ENCODE measurements at places on chromosomes 12 and 14. TPM values are rescaled to one million over a fixed set of nuclear protein-coding genes. Genes with fewer than 3 reads are reported as not detected.

P2RX2 gene
- not detected for total RNA-seq

- DNase-seq, result no peak
- H3K27ac ChIP-seq, result no peak overlapping the region
- no peak overlapping the region for H3K4me3 ChIP-seq
- H3K27me3 ChIP-seq, result no peaks in the 10 kb centered on the region
- no peaks in the 10 kb centered on the region for H3K4me1 ChIP-seq
These were observed 178.9 kb upstream of the BCL2L14 start for GRCh38 chr12:11891754-11892386.

TCL1B gene
- total RNA-seq, result not detected

- H3K4me1 ChIP-seq, result peaks cover 7% of the 10 kb centered on the region
- peaks cover 6% of the 10 kb centered on the region for H3K36me3 ChIP-seq
- H3K27ac ChIP-seq, result no peak overlapping the region
These were observed 34.3 kb upstream of the TEX22 start for GRCh38 chr14:105363847-105364708.

PPM1H gene
- 4.3 TPM for total RNA-seq

DNA sequence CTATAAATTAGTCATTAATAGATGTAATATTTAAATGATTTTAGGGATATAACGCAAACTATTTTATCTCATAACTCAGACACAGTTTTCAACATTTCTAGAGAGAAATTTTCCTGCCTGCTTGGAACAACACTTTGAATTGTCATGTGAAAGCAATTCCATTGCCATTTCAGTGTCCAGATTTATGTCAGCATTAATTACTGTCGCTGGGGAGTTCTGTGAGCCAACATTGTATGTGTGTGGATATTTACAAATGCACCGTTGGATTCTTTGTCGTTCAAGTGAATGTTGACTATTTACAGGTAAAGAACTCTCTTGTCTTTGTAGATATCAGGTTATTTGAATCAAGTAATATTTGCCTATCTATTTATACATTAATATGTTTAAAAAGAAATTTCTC, 465.3 kb upstream of the RGS6 start:
- H3K4me1 ChIP-seq, result peaks cover 11% of the 10 kb centered on the region
- peaks cover 4% of the 10 kb centered on the region for H3K36me3 ChIP-seq
- no peak overlapping the region for H3K4me3 ChIP-seq
- no peak overlapping the region for H3K27ac ChIP-seq

NCOR2 gene
- total RNA-seq, result 99.1 TPM

DNA sequence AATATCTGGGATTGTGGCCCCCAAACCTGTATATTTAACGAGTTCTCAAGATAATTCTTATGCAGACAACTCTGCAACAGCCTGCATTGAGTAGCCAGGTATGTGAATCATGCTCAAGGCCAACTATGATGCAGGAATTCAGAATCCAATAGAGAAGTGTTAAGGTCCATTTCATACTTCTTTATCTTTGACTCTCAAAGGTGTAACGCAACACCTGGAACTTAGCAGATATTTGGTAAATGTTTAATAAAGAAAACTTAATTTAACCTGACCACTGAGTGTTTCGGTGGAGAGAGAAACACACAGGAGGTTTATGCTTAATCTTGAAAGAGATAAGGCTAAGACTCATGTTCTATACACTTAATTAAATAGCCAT, 156.5 kb upstream of the PLEKHG7 start:
- no peak for DNase-seq
- no peaks in the 10 kb centered on the region for H3K36me3 ChIP-seq
- no peak overlapping the region for H3K27ac ChIP-seq
- H3K27me3 ChIP-seq, result no peaks in the 10 kb centered on the region
- H3K4me3 ChIP-seq, result no peak overlapping the region
- peaks cover 14% of the 10 kb centered on the region for H3K4me1 ChIP-seq

GRCh38 chr12:127363392-127363791, 903.6 kb upstream of the TMEM132C start:
- no peak for DNase-seq
- no peaks in the 10 kb centered on the region for H3K4me1 ChIP-seq
- H3K27me3 ChIP-seq, result no peaks in the 10 kb centered on the region
- no peaks in the 10 kb centered on the region for H3K36me3 ChIP-seq

GRCh38 chr14:33504246-33505099, 446.4 kb downstream of the EGLN3 start:
- no peaks in the 10 kb centered on the region for H3K4me1 ChIP-seq
- no peaks in the 10 kb centered on the region for H3K36me3 ChIP-seq
- no peak overlapping the region for H3K27ac ChIP-seq

GRCh38 chr12:42507565-42507964, 82.0 kb downstream of the PRICKLE1 start:
- no peaks in the 10 kb centered on the region for H3K36me3 ChIP-seq
- no peak overlapping the region for H3K4me3 ChIP-seq
- H3K27ac ChIP-seq, result no peak overlapping the region
- no peak for DNase-seq
- no peaks in the 10 kb centered on the region for H3K4me1 ChIP-seq
- no peaks in the 10 kb centered on the region for H3K27me3 ChIP-seq

GRCh38 chr12:103336940-103337339, 158.8 kb downstream of the C12orf42 start:
- no peaks in the 10 kb centered on the region for H3K4me1 ChIP-seq
- no peak for DNase-seq
- no peaks in the 10 kb centered on the region for H3K27me3 ChIP-seq
- H3K27ac ChIP-seq, result no peak overlapping the region

DNA sequence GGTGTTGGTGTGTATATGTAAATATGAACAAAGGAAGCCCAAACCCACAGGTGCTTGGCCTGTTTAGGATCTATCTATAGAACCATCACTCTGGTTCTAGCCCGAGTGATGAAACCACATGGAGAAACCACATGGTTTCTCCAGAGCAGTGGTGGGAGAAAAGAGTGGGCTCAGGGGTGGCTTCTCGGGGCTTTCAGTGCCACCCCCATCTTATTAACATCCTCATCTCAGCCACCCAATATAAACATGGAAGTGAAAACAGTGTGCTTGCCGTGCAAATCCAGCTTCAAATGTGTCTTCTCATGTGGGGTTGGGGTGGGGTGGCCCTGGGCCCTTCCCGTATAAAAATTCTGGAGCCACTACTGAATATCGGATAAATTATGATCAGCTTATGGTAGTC, 109.0 kb downstream of the STAB2 start:
- H3K36me3 ChIP-seq, result no peaks in the 10 kb centered on the region
- no peak overlapping the region for H3K4me3 ChIP-seq
- H3K4me1 ChIP-seq, result peaks cover 3% of the 10 kb centered on the region
- no peak overlapping the region for H3K27ac ChIP-seq

DNA sequence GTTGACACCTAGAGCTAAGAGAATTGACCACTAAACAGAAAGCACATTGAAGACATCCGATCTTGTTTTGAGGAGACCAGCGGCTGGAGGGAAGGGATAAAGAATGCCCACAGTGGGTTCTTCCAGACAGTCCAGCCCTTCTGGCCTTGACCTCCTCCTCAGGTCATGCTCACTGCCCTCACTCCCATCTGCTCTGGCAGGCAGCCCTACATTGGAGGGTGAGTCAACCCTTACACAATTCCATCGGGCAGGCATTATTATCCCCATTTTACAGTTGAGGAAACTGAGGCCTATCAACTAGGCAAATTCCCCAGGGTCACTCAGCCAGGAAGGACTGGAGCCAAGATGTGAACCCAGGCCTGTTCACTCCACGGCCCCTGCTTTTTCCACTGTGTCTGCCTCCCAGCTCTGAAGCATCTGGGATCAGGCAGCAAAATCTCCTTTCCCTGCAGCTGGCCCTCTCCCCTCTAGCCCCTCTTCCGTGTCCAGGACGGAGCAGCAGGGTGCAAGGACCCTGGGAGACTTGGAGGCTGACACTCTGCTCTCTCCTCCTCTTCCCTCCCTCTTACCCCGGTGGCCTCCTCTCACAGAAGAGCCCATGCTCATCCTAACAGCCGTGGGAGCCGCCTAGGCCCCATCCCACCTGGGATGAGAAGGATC, 5.3 kb downstream of the SCNN1A start:
- H3K4me3 ChIP-seq, result no peak overlapping the region
- H3K4me1 ChIP-seq, result peaks cover 44% of the 10 kb centered on the region
- peak overlapping the region; percentile 78 for H3K27ac ChIP-seq
- DNase-seq, result no peak
- no peaks in the 10 kb centered on the region for H3K27me3 ChIP-seq
- no peaks in the 10 kb centered on the region for H3K36me3 ChIP-seq

Measured in sigmoid colon (tissue), 7 donors.